Left lung (tissue), 14 donors: ENCODE measurements at places on chromosomes 7 and 10. TPM values are rescaled to one million over a fixed set of nuclear protein-coding genes. Genes with fewer than 3 reads are reported as not detected.

- DNase-seq = peak; percentile 86
These were observed 124.4 kb downstream of the TACC2 start for GRCh38 chr10:122113161-122113944.

DNA sequence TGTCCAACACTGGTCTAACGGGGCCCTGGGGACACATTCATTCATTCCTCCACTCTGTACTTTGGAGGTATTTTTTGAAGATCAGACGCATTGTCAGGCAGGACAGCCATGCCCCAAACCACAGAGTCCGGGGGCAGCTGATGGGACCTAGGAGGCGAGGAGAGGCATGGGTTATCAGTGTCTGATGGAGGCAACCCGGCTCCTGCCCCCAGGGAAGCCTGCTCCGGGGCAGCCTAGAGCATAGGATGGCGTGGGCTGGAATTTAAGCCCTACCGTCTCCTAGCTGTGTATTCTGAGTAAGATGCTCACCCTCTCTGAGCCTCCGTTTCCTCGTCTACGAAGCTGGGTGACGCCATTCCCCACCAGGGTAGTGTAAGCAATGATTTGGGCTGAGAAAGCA is 55.4 kb upstream of the ELN start:
- no peak for DNase-seq

GRCh38 chr7:108211382-108212201 is 81.4 kb upstream of the LAMB4 start:
- no peak for DNase-seq

GRCh38 chr10:100509241-100509840 is 10.3 kb downstream of the SEC31B start:
- DNase-seq = no peak

GRCh38 chr10:79067241-79068202 is 1.2 kb upstream of the ZMIZ1 start:
- DNase-seq = peak; percentile 95

DNA sequence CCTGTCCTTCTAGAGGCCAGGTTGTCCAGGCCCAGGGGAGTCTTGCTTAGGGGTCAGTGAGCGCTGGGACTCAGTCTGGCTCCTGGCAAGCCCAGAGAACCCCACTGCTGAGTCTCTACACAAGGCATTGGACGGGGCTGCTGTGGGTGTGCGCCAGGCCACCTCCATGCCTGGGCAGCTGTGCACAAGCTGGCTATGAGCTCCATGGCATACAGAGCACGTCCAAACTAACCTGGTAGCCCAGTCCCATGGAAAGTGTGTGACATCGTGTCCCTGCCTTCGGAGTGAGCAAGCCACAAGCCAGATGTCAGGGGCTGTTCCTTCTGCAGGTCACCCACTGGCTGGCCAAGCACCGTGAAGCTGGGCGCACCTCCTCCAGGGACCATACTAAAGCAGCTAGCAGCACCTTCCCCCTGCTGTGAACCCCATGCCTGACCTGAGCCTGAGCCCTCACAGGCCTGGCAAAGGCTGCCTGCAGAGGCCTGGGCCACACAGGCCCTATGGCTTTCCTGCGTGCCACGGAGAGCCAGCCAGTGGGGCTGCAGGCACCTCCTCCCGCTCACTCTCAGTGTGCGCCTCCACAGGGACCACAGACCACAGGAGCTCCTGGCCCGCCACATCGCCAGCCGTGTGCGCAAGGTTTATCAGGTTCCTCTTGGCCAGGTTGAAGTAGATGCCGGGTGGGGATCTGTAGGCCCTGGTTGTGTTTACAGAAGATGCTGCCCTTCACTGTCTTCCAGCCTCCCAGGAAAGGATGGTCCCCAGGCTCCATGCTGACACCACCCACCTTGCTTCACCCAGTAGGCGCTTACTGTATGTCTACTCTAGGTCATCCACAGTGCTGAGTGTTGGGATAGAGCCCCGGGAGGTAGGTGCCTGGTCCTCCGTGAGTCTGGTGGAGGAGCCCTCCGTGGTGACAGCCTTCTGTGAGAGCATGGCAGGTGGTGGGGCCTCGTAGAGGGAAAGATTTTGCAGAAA is 219.7 kb downstream of the EBF3 start:
- DNase-seq = no peak

DNA sequence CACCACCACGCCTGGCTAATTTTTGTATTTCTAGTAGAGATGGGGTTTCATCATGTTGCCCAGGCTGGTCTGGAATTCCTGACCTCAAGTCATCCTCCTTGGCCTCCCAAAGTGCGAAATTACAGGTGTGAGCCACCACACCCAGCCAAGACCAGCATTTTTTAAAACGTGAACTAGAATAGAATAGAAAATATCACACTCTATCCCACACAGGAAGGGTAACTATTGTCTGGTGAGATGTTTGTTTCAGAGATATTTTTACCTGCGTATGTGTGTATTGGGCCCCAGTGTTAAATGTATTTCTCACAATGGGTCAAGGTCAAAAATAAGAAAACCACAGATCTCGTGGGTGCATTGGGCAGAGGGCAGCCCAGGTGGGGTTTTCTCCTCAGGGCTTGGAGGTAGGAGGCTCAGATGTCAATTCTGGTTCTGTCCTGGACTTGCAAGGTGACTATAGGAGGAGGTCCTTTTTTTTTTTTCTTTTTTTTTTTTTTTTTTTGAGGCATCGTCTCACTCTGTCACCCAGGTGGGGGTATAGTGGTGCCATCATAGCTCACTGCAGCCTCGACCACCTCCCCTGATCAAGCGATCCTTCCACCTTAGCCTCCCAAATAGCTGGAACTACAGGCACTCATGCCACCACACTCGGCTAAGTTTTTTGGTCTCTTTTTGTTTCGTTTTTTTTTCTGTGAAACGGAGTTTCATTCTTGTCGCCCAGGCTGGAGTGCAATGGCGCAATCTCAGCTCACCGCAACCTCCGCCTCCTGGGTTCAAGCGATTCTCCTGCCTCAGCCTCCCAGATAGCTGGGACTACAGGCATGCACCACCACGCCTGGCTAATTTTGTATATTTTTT is 19.0 kb downstream of the SH2B2 start:
- DNase-seq = no peak

Gene GTF2IRD1
- 33.0 TPM for polyA plus RNA-seq

Gene SCIN
- polyA plus RNA-seq = 3.4 TPM

Gene GBX1
- polyA plus RNA-seq = 0.42 TPM

Gene AFAP1L2
- polyA plus RNA-seq = 31.8 TPM

Gene CLEC5A
- 0.71 TPM for polyA plus RNA-seq

Gene TMEM176A
- polyA plus RNA-seq = 2.7 TPM
